ENCODE measurements at places on chromosomes 1 and 21. TPM values are rescaled to one million over a fixed set of nuclear protein-coding genes. Genes with fewer than 3 reads are reported as not detected.

C1orf185 gene
- not detected for total RNA-seq

SPRR1B gene
- not detected for total RNA-seq

INKA2 gene
- 2.5 TPM for total RNA-seq

FBXO28 gene
- 24.7 TPM for total RNA-seq

LDLRAD1 gene
- total RNA-seq: not detected

THEMIS2 gene
- total RNA-seq: 0.65 TPM

PLA2G2C gene
- not detected for total RNA-seq
